ENCODE measurements at places on chromosomes 11 and 22.

DNA sequence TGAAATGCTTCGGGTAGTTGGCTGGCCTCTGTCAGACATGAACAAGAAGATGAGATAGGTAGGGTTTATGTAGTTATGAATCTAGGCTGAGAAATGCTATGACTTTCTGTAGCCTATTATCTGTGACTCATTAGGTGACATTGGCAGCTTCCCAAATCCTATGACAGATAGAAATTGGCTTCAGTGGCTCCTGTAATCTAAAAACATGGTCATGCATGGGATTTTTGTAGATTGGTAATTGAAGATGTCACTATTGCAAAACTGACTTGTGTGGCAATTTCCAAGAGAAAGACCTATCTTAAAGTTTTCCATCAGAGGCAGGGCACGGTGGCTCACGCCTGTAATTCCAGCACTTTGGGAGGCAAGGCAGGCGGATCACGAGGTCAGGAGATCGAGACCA is 29.4 kb upstream of the GRIK4 start:
- H3K27me3 ChIP-seq = no peaks in the 10 kb centered on the region
- no peak overlapping the region for H3K4me3 ChIP-seq
- no peak overlapping the region for H3K27ac ChIP-seq
- no peak for DNase-seq
- no peaks in the 10 kb centered on the region for H3K4me1 ChIP-seq

- no peak for DNase-seq
- no peaks in the 10 kb centered on the region for H3K27me3 ChIP-seq
- no peak overlapping the region for H3K4me3 ChIP-seq
- no peak overlapping the region for H3K27ac ChIP-seq
These were observed 236.5 kb downstream of the ST3GAL4 start for GRCh38 chr11:126591966-126592489.

DNA sequence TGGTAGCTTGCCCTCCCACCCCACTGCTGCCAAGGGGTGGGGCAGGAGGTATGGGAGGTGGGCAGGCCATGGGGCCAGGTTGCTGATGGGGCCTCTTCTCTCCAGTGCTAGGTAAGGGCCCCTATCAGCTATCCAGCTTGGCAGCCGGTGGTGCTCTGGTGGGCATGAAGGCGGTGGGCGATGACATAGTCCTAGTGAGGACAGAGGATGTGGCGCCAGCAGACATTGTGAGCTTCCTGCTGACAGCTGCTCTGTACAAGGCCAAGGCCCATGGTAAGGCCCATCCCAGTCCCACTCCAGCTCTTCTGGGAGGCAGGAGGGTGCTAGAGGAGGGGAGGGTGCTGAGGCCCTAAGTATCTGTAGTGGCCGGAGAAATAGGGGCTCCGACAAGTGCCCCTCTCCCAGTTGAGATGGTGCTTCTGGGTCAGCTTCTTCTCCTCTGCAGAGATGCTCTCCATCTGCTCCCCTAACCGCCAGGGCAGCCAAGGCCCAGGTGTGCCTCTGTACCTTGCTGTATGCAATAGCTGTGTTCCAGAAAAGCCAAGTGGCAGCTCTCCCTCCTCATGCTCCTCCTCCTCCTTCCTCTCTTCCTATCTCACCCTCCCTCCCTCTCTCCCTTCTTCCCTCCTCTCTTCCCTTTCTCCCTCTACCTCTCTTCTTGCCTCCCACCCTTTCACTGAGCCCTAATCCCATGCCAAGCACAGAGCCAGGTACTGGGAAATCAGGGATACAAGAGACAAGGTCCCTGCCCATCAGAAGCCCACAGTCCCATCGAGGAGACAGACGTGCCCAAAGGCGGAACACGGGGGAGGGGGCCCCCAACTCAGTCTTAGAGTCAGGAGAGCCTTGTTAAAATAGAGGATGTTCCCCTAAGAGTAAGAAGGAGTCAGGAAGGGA is 55.3 kb downstream of the OTOG start:
- H3K27ac ChIP-seq = no peak overlapping the region
- H3K36me3 ChIP-seq = no peaks in the 10 kb centered on the region
- H3K27me3 ChIP-seq = no peaks in the 10 kb centered on the region
- no peaks in the 10 kb centered on the region for H3K4me1 ChIP-seq
- no peak overlapping the region for H3K4me3 ChIP-seq
- DNase-seq = no peak

DNA sequence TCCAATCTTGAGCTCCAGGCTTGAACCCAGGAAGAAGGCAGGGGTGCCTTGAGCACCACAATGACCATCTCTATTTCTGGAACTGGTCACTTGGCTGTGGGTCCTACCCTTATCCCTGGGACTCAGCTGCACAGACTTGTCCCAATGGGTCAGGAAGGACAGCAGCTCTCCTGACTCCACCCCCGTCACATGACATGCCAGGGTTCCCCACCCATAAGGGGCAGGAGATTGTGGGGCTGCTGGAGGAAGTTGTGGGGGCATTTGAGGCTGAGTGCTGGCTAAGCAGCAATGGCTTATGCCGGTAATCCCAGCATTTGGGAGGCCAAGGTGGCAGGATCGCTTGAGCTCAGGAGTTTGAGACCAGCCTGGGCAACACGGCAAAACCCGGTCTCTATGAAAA is 56.2 kb downstream of the NFAM1 start:
- H3K27me3 ChIP-seq = no peaks in the 10 kb centered on the region
- no peaks in the 10 kb centered on the region for H3K36me3 ChIP-seq
- H3K27ac ChIP-seq = peak overlapping the region; percentile 75
- no peak overlapping the region for H3K4me3 ChIP-seq
- no peak for DNase-seq

DNA sequence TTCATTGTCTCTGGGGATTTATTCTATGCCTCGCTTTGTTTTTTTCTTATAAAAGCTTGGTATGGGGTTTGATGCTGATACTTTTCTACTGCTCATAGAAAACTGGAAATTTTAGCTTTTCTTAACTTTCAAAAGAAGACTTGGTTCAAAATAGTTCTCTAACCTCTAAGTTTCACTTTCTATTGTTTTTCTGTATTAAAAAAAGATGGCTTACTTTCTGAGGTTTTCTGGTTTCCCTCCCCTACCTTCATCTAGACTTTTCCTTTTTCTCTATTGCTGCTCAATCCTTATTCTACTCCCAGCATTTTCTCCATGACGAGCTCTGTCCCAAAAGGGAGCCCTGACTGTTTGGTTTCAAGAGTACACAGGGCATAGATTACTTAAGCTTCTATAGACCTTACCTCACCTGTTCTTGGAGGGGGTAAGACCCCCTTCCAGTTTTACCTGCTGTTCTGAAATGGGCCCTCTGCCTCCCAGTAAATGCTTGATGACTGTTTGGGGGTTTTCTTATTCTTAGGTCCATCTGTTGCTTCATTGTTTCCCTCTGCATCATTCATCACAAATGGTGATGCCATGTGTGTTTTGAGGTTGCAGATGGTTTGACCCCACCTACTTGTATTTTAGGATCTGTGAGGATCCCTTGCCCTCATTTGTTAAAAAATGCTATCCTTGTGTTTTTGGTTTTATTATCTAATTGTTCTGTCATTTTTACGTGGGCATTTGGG is 29.5 kb downstream of the DNHD1 start:
- H3K4me1 ChIP-seq = no peaks in the 10 kb centered on the region
- no peak overlapping the region for H3K27ac ChIP-seq
- no peaks in the 10 kb centered on the region for H3K36me3 ChIP-seq
- H3K4me3 ChIP-seq = no peak overlapping the region
- DNase-seq = no peak

GRCh38 chr11:10225553-10225952 is 68.5 kb downstream of the SBF2 start:
- no peak overlapping the region for H3K27ac ChIP-seq
- no peaks in the 10 kb centered on the region for H3K36me3 ChIP-seq
- H3K4me1 ChIP-seq = no peaks in the 10 kb centered on the region
- H3K4me3 ChIP-seq = no peak overlapping the region
- H3K27me3 ChIP-seq = no peaks in the 10 kb centered on the region

GRCh38 chr11:14018441-14018840 is 55.9 kb downstream of the SPON1 start:
- H3K36me3 ChIP-seq = no peaks in the 10 kb centered on the region
- DNase-seq = no peak
- no peak overlapping the region for H3K4me3 ChIP-seq
- no peak overlapping the region for H3K27ac ChIP-seq
- H3K4me1 ChIP-seq = no peaks in the 10 kb centered on the region

DNA sequence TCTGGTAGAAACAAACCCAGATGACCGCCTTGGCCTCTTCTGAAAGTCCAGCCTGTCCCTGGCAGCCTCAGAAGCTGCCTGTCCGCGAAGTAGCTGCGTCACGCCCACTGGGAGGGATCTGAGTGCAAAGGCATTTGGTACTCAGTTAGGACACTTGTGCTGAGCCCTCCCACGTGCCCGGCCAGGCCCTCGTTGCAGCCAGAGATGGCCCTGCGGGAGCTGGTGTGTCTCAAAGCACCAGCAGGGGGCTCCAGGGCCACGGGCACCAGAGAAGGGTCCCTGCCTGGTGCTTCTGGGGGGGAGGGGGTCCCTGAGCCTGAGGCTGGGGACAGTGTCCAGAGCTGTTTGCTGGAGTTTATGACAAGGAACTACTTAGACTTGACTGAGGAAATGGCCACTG is 5.8 kb downstream of the SELENOO start:
- H3K27me3 ChIP-seq = no peaks in the 10 kb centered on the region
- no peak for DNase-seq
- no peak overlapping the region for H3K27ac ChIP-seq
- no peak overlapping the region for H3K4me3 ChIP-seq

DNA sequence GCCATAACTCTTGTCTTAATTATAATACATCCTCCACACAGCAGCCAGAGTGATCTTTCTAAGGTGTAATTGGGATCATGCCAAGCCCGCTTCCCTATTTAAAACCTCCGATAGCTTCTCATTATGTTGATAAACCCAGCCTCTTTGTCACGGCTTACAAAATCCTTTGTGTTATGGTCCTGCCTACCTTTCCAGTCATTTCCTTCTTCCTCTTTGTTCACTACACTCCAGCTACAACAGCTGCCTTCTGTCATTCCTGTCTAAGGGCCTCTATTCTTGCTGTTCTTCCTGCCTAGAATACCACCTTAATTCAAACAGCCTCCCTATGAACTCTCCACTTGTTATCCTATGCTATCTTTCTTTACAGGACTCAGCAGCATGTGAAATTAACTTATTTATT is 70.6 kb upstream of the CAPRIN1 start:
- H3K27me3 ChIP-seq = no peaks in the 10 kb centered on the region
- H3K36me3 ChIP-seq = no peaks in the 10 kb centered on the region
- H3K27ac ChIP-seq = no peak overlapping the region
- H3K4me3 ChIP-seq = no peak overlapping the region
- no peak for DNase-seq

DNA sequence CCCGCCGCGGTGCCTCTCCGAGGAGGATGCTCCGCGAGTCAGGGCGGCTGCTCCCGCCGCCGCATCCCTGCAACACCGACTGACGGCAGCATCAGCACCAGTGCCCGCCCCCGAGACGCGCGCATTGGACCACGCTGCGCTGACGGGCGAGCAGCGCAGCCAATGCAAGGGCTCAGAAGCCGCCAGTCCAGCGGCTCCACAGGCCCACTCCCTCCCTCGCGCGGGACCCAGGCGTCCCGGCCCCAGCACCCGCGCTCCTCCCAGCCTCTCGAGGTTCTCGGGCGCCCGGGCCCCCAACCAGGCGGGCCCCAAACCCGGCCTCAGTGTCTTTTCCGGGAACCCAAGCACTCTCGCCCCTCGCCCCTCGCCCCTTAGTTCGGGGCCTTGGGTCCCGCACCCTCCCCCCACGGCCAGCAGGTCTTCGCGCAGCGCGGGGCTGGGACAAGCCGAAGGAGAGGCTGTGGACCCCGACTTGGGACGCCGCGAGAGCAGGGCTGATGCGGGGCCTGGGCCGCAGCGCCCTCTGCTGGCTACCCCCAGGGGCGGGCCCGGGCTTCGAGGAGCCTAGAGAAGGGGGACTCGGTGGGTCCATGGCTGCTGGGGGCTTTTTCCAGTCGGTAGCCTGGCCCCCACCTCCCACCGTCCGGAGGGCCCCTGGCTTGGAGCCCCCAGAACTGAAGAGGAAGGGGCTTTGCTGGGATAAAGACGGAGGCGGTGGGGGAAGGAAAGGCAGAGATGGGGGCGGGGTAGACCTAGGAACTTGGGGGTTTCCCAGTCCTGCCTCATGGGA is at the start of gene NRXN2:
Gene NRXN2 (minus strand): TSS at position 81 of the 790 bp plus-strand sequence. CDS start 9,498 bp downstream, outside the sequence.
- peak; percentile 82 for DNase-seq
- H3K4me3 ChIP-seq = peak within 1 kb of the TSS; percentile 44
- H3K27ac ChIP-seq = no peak within 1 kb of the TSS
- no peaks in the 10 kb centered on the region for H3K36me3 ChIP-seq
- H3K27me3 ChIP-seq = no peaks in the 10 kb centered on the region
- peaks cover 7% of the 10 kb centered on the region for H3K4me1 ChIP-seq

- no peaks in the 10 kb centered on the region for H3K27me3 ChIP-seq
- H3K4me3 ChIP-seq = no peak overlapping the region
- DNase-seq = no peak
- no peaks in the 10 kb centered on the region for H3K36me3 ChIP-seq
- H3K4me1 ChIP-seq = no peaks in the 10 kb centered on the region
- no peak overlapping the region for H3K27ac ChIP-seq
These were observed 307.5 kb downstream of the ETS1 start for GRCh38 chr11:128279866-128280265.

DNA sequence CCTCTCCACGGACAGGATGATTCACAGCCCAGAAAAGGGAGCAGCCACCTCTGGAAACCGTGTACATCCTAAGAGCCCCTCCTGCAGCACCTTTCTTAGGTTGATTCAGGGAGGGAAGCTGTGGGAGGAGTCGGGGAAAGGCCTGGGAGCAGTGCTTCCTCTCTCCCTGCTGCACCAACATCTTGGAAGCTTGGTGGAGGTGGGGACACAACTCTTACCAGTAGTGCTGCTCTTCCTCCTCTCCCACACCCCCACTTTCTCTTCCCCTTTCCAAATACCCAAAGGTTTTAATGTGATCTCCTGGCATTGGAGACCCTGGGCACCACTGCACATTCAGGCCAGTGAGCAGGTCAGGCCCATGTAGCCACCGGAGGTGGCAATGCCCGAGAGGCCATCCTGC is 46.4 kb upstream of the HORMAD2 start:
- no peak for DNase-seq
- H3K36me3 ChIP-seq = no peaks in the 10 kb centered on the region
- H3K27me3 ChIP-seq = no peaks in the 10 kb centered on the region
- peaks cover 13% of the 10 kb centered on the region for H3K4me1 ChIP-seq
- no peak overlapping the region for H3K27ac ChIP-seq
- no peak overlapping the region for H3K4me3 ChIP-seq

Data from body of pancreas (tissue), 4 donors.